ENCODE measurements at places on chromosomes 2 and 18.

DNA sequence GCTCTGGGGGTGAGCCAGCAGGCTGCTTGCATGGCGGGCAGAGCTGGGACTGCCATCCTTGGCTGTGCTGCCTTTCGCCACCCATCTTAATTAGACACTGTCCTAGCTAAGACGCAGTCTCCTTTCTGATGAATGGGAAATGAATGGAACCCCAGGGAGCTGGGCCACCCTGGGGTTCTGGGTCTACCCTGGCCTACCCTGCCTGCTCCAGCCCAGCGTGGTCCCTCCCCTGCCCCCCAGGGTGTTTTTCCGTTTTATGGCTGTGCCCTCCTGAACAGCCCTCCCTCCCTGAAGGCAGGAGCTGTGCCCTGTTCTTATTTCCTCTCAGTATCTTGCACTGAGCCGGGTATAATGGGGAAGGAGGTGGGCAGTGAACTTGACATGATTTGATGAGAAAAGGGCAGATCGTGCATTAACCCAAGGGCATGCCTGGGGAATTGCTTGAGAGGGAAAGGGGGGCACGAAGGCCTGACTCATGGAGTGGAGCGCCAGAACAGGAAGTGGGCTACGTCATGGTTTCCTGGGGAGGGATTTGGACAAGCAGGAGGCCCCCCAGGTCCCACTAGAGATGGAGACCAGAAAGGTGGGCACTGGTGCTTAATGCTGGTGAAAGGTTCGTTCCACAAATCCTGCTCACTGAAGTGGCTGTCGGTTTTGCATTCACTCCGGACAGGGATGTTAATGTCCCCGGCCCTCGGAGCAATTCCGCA, 165.0 kb downstream of the KLHL29 start:
- DNase-seq = no peak

DNA sequence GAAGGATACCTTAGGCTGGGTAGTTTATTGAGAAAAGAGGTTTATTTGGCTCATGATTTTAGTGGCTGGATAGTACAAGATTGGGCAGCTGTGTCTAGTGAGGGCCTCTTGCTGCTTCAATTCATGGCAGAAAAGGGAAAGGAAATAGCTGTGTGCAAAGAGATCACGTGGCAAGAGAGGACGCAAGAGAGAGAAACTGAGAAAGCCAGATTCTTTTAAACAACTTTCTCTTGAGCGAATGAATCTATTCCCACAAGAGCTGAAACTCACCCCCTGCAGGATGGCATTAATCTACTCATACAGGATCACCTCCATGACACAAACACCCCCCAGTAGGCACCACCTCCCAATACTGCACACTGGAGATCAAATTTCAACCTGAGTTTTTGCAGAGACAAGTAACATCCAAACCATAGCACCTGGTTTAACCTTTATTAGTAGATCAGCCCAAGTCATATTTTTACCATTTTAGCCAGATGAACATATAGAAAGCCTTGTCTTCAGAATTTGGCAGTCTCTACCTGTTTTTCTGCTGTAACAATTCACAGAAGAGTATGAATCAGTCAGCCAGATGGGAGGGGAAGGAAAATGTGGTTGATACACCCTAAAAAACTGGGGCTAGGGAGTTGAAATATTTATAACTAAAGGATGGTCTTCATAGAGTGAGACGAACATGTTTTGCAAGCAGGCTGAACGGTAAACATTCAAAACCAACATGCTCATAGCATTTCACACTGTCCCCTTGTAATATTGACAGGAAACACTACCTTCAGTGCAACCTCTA, 73.9 kb upstream of the NCKAP5 start:
- DNase-seq = no peak

DNA sequence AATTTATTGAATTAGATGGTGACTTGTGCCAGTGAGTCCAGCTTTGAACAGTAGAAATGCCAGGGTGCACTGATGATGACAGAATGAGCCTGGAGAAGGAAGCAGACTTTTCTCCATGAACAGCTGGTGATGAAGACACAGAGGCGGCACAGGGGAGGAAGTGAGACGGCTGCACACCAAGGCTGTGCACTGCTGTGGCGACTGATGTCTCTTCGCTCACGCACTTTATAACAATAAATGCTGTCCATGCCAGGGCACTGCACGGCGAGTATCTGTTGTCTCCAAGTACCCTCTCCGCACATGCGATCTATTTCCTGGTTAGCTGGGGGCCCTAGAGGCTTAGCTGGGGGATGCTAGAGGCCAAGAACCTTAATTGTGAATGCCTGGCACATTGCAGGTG, 175.2 kb downstream of the TMEM200C start:
- DNase-seq = peak; percentile 28

GRCh38 chr2:85579266-85579935, 2.0 kb downstream of the VAMP8 start:
- DNase-seq = peak; percentile 43

GRCh38 chr2:105645031-105645937, 99.4 kb upstream of the NCK2 start:
- no peak for DNase-seq

DNA sequence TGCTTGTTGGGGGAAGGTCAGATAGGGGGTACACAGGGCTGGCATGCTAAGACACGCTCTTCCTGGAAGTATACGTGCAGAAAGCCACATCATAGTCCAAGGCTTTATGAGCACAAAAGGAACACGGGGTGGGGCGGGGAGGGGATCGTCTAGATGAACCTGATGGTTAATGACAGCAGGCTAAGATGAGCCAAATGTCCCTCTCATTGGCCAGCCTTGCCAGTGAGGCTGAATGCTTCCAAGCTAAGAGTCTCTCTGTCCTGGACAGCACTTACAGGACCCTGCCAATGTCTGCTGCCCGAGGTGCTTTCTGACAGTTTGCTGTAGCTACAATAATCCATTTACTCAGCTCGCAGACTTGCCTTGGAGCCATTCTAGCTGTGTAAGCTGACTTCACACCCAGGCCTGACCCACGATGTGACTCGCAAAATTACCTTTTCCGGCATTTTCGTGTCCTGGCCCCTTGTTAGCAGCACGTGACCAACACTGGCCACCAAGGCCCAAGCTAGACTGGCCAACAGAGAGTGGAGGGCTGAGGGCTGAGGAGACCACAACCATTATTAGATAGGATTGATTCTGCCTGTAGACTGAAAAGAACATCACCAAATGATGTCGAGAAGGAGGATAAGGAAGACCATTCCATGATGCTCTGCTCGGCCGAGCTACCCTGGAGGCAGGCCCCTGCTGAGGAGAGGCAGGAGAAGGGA, 84.2 kb downstream of the MALT1 start:
- no peak for DNase-seq

DNA sequence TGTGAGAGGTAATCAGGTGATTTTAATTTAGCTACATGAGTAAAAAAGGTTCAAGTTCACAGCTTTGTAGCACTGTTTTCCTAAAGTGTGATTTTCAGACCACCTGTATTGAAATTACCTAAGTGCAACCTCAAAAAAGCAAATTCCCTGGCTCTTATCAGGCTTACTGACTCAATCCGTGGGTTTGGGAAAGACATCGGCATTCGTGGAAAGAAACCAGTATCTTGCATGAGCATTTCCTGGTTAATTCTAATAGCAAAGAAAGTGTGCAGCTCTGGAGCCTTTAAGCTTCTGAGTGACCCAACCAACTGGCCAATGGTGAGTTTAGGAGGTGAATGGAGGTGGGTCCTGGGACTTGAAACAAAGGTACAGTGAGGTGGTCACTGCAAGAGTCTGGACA, 300.9 kb downstream of the NBAS start:
- DNase-seq = no peak

- DNase-seq = no peak
These were observed 5.6 kb downstream of the CROCC2 start for GRCh38 chr2:240911641-240912265.

DNA sequence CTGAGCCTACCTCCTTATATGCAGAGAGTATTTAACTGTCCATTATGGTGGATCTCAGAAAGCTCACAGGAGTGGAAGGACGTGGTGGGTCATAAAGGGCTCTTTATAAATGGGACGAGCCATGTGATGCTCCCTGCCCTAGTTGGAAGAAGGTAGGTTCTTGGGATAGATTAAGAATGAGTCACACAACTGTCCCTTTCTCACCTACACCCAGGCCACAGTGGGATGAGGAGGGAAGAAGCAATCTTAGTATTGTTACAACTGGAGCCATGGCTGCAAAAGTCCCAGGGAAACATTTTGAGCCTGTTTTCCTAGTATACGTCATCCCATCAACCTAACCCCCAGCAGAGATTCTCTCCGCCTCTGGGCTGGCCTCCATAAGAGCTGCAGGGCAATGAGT, 229.9 kb downstream of the TTC32 start:
- no peak for DNase-seq

DNA sequence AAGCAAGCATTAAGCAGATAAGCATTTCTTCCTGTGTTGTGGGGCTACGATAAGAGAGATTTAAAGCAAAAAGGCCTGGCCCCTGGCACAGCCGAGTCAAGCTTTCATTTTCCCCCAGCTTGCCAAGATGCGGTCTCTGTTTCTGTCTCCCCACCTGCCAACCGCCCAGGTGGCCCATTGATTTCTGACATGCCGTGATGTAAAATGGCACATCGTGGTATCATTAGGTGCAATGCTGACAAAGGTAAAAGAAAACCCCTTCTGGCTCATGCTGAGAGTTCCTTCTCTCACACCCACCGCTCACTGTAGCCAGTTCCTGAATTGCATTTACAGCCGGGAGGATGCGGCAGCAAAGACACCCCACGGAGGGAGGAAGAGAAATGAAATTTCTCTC, 62.8 kb downstream of the BOD1L2 start:
- no peak for DNase-seq

DNA sequence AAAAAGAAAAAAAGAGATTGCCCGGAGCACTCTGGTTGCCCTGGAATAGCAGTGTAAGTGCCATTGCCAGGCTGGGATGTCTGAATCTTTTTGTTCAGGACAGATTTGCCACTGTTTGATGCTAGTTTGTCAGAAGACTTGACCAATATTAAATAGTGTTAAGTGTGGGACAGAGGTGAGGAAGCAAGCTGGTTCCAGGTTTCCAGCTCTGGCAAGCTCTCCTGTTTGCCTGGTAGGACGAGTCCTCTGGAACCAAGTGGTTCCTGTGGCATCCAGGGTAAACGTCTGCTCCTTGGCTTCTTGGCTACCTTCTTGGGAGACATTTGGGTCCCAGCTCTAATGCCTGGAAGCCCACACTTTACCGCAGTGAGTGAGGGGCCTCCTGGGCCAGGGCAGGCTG, 20.8 kb upstream of the IGFBP5 start:
- DNase-seq = no peak

DNA sequence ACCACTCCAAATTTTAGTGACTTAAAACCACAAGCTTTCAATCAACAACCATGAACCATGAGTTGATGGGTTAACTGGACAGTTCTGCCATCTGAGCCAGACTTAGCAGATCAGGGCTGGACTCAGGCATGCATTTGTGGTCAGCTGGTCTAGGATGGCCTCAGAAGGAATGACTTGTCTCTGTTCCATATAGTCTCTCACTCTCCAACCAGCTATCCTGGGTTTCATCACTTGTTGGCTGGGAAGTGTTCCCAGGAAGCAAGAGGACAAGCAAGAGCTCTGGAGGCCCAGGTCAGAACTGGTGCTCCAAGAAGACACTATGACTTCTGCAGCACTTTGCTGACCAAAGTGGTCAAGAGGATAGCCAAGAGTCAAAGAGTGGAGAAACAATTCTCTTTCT, 17.5 kb upstream of the MAP3K20 start:
- no peak for DNase-seq

DNA sequence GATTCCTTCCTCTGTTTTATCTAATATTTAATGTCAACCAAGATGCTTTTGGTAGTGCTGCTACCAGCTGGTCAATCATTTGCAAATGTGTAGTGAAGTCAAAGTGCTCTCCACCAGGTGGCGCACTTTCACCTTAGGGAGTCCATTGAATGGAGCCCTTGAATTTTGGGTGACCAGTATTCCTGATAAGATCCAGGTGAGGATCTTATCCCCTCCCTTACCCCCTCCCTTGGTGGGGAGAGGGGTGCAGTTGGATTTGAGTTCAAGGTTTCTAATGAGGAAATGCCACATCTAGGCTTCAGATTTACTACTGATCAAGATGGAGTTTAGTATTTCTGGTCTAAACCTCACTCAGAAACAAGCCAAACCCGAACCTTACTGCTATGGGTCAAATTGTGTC, 12.0 kb upstream of the E2F6 start:
- peak; percentile 94 for DNase-seq

DNA sequence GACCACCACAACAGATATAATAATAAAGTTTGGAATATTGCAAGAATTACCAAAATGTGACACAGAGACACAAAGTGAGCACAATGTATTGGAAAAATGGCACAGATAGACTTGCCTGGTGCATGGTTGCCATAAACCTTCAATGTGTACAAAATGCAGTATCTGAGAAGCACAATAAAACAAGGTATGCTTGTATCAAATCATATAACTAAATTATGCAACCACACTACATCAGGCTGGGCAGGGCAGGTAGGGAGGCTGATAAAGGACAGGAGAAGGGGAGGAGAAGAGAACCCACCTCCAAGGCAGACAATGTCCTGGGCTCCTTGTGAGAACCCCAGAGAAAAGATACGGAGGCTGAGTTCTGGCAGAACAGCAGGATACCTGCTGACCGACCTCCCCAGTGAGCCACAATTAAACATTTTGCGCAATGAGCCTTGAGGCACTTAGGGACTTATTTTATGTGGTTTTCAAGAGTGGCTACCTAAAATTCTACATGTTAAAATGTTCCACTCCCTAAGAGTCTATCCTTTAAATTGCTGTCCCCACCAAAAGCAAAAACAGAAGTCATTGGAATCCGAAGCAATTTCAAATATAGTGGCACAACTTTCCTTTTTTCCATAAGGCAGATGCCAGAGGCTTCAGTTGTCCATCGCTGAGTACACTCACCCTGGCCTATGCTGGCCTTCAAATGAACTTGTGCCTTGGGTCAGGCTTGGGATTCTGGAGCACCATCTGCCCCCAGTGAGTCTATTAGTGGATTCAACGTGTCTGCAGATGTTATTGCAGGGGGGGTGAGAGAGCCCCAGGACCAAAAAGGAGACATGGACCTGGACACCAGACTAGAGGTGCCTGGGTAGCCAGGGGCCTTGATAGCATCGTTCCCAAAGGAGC, 16.8 kb downstream of the WDFY1 start:
- DNase-seq = no peak

GRCh38 chr2:108960006-108960405, 29.0 kb downstream of the EDAR start:
- DNase-seq = no peak

DNA sequence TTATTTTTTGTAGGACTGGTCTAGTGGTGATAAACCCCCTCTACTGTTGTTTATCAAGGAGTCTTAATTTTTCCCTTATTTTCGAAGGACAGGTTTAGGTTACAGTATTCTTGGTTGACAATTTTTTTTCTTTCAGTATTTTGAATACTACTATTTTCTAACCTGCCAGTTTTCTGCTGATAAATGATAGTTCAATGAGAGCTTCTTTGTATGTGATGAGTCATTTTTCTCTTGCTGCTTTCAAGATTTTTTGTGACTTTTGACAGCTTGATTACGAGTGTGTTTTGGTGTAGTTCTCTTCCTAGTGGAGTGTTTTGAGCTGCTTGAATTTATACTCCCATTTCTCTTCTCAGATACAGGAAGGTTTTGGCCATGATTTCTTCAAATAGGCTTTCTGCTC, 77.5 kb downstream of the ACSL3 start:
- no peak for DNase-seq

- DNase-seq = no peak
These were observed 32.7 kb upstream of the C1GALT1C1L start for GRCh38 chr2:43708891-43709290.

- DNase-seq = peak; percentile 30
These were observed 243.8 kb downstream of the ERBB4 start for GRCh38 chr2:212294816-212295215.

Measured in Ammon's horn (tissue), 1 donor.